SK-N-MC (cell line): ENCODE measurements at places on chromosomes 2 and 18.

- no peak for DNase-seq
Observed at GRCh38 chr2:123103902-123104301, 921.2 kb upstream of the CNTNAP5 start.

DNA sequence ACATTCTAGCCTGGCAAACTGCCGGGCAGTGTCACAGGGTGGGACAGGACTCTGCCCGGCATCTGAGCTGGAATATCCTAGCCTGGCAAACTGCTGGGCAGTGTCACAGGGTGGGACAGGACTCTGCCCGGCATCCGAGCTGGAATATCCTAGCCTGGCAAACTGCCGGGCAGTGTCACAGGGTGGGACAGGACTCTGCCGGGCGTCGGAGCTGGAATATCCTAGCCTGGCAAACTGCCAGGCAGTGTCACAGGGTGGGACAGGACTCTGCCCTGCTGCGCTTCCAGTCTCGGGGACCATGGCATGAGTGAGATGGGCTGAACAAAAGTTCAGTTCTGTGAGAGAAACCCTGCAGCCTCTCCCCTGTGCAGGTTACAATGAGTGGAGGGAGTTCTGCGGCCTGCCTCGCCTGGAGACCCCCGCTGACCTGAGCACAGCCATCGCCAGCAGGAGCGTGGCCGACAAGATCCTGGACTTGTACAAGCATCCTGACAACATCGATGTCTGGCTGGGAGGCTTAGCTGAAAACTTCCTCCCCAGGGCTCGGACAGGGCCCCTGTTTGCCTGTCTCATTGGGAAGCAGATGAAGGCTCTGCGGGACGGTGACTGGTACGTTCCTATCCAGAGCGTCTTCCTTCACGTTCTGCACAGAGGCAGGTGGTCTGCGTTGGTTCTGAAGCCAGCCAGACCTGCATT lies 80.3 kb downstream of the TPO start:
- no peak for DNase-seq

GRCh38 chr18:43757273-43757672 lies 480.0 kb upstream of the SYT4 start:
- DNase-seq, result no peak

DNA sequence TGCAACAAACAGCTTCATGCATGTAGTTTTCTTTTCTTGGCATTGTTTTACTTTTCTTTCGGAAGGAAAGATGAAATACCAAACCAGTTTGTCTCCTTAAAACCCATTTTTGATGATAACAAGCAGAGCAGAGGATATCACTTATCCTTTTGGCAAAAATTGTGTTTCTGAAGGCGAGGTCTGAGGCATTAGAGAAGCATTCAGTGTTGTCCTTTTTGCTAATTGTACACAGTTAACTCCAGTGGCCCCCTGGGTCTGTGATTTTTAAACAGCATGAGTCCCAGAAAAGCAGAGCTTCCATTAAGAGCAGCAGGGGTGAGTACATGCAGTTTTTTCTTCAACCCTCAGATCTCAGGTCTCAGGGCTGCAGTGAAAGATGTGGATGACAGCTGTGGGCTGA lies 41.3 kb downstream of the TTC39C start:
- no peak for DNase-seq

- DNase-seq, result no peak
Observed at GRCh38 chr2:160331258-160332025, 131.4 kb upstream of the ITGB6 start.

DNA sequence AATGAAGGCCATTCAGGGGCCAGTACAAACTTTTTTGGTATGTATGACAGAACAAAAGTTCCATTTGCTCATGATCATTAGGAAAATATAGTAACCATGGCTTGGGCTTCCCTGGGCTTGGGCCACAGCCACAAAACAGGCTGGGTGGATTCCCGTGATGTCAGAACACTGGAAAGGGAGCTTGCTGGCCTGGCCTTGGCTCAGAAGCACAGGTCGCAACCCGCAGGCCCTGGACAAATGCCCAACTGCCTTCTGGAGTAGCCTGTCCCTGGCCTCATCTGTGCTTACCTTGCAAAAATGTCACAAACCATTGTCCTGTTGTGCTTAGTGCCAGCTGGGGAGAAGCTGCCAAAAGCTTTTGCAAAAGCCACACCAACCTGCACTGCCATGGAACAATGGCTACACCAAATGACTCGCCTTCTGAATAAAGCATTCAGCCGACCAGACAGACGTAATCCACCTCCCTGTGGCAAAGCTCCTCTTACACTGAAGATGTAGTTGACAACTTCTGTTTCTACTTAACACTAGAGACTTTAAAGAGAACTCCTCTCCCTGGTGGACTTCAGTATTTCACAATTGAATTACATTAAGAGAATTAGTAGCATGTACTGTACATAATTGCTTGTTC lies 125.5 kb downstream of the ANKRD44 start:
- DNase-seq, result no peak

DNA sequence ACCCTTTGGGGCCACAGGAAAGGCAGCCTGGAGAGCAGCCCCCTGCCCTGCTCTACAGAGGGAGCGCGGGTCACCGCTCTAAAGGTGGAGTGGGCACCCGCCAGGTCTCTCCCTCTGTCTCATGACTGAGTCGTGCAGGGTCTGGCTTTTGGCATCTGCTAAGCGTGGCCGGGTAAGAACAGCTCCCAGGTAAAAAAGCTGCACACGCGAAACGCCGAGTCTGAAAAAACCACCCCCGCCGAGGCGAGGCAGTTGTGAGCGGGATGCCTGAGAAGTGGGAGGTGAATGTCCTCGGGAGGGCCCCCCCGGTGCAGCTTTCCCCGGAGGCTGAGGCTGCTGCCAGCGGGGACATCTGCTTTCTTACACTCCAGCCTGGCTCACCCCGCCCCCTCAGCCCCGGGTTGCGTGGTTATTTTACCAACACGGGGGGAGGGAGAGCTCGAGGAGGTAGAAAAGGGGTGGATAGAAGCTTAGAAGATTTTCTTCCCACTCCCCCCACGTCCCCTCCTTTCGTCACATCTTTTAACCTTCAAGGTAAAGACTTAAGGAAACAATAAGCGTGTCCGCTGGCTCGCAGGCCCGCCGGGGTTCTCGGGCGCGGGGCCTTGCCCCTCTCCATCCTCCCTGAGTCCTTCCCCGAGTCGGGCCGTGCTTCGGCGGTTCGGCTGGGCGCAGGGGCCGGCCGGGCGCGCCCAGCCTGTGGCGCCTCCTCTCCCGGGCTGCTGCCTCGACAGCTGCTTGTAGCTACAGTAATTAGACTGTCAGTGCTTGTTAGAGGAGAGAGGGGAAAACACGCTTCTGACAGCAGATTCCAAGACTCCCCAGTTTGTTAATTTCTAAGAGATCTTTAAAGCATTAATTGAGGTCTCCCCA lies 70.6 kb upstream of the PSMD14 start:
- no peak for DNase-seq

GRCh38 chr18:74173434-74173750 lies 25.1 kb downstream of the TIMM21 start:
- DNase-seq, result no peak

DNA sequence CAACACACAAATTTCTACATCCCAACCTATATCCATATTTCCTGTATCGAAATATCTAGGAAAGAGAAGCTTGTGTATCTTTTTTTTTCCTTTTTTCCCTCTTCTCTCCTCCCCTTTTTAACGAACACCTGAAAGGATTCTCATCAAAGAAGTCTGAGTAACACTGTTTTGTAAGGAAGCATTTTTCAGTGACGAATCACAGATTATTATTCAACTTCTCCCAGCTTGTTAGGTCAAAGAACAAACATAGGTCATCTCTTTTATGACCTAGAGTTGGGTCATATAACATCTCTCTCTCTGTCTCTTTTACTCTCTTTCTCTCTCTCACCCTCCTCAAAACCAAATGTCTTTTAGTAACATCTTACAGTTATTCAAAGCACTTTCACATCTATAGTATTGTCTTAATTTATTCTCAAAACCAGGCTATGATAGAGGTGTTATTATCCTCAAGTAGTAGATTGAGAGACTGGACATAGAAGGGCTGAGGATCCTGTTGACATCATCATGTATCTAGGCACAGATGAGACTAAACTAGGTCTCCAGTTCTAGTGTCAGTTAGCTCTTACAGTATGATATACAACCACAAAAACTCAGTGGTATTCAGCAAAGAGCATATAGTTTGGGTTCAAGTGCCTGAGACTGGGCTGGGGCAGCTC lies 80.1 kb upstream of the SPOPL start:
- DNase-seq, result no peak

GRCh38 chr2:172205292-172205691 lies 102.6 kb upstream of the DLX2 start:
- no peak for DNase-seq

GRCh38 chr2:27000228-27000627 lies 29.8 kb downstream of the MAPRE3 start:
- DNase-seq, result no peak

DNA sequence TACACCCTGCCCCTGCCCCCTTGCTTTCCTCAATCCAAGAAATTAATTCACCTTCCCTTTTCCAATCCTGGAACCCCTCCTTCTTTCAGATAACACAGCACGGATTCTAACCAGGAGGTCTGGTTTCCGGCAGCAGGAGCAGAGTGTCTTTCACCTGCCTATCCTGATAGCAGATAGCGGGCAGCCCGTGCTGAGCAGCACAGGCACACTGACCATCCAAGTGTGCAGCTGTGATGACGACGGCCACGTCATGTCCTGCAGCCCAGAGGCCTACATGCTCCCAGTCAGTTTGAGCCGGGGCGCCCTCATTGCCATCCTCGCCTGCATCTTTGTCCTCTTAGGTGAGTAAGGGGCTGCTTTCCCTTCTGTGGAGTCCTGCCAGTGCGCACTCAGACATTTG lies 216.7 kb downstream of the CDH20 start:
- no peak for DNase-seq

DNA sequence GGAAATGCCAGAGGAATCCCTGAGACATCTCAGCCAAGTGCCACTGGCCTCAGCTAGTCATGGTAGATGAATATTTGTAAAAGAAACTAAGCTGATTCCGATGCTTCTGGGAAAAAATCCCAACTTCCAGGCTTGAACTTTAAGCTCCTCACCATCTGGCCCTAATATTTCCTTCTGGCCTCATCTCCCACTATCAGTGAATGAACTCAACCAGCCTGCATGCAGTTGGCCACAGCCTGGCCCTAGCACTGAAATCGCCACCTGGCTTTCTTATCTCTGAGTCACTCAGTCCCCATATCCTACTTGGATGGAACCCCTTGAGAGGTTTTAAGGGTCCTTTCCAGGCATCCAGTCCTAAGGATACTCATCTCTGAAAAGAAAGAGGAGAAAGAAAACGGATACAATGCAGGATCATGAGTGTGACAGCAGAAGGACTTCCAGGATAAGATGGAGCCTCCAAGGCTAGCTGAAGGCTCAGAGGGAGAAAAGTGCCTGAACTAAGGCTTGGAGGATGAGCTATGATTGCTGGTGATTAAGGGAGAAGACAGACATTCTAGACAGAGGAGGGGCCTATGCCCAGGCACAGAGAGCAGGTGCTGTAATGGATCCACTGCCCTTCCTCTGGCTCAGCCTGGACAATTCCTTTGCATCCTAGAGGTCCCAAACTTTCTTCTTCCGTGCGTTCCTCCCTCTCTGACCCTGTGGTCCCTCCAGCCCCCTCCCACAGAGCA lies 141.5 kb upstream of the MYCN start:
- no peak for DNase-seq

- no peak for DNase-seq
Observed at GRCh38 chr2:27010139-27010538, 22.6 kb upstream of the TMEM214 start.

DNA sequence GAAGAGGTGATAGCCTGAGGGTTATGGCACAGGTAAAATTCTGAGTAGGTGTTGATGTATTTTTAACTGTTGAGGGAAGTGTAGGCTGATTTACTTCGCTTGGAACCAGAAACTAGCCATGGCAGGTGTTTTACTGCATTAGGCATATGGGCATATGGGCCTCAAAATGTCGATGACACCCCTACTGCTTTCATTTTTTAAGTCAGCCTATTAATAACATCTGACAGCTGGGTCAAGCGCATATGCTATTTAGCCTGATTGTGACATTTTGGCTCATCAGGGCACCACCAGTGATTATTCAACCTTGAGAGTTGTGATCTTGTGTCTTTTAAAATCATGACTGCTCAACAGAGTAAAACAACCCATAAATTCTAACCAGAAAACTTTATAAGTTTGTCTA lies 1396.9 kb upstream of the NXPH2 start:
- DNase-seq, result no peak

GRCh38 chr2:68241732-68242131 lies 10.6 kb downstream of the PPP3R1 start:
- DNase-seq, result no peak

- DNase-seq, result no peak
Observed at GRCh38 chr2:163573652-163574051, 162.2 kb downstream of the FIGN start.

- no peak for DNase-seq
Observed at GRCh38 chr2:233201258-233202013, 50.0 kb upstream of the ATG16L1 start.

GRCh38 chr2:225064362-225064761 lies 22.1 kb upstream of the DOCK10 start:
- no peak for DNase-seq

- DNase-seq, result no peak
Observed at GRCh38 chr2:45180779-45181178, 171.5 kb upstream of the SIX2 start.

DNA sequence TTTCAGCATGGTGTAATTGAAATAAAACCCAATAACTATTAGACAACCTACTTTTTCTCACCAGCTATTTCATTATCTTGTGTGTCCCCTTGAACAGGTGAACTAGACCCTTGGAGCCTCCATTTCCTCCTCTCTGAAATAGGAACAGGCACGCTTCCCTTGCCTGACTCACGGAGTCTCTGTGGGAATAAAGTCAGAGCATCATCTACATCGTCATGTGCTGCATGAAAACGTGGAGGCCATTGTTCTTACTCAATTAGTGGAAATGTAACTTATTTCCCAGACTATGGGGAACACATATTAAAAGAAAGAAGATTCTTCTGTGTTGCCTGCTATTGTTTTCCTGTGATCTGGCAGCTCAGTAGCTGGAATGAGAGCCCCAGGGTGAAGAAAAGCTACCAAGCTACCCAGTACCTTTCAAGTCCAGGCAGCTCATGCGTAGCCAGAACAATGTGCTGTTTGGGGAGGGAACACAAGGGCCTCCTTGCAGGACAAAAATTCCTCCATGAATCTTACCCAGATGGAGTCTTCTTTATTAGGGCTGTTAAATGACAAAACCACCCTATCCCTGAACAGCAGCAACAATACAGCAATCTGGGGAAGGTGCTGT lies 59.8 kb downstream of the SOX11 start:
- DNase-seq, result no peak

- no peak for DNase-seq
Observed at GRCh38 chr2:53787614-53788289, 908 bp downstream of the ERLEC1 start.

- DNase-seq, result no peak
Observed at GRCh38 chr2:17461087-17461475, 57.2 kb downstream of the RAD51AP2 start.

- DNase-seq, result no peak
Observed at GRCh38 chr2:152573168-152573567, 144.1 kb downstream of the PRPF40A start.

GRCh38 chr2:112884869-112885505 lies 26.0 kb upstream of the IL37 start:
- no peak for DNase-seq

GRCh38 chr2:182318466-182319220 lies 108.2 kb downstream of the PDE1A start:
- DNase-seq, result no peak
